Activated CD4-positive, alpha-beta T cell treated with anti-CD3 and anti-CD28 coated beads, Interleukin-2, amount 50 U/mL, for 4 hours (primary cell): ENCODE measurements at places on chromosomes 3 and 15.
A peak's percentile ranks its signal among the peaks of the same experiment; 100 is the strongest.

DNA sequence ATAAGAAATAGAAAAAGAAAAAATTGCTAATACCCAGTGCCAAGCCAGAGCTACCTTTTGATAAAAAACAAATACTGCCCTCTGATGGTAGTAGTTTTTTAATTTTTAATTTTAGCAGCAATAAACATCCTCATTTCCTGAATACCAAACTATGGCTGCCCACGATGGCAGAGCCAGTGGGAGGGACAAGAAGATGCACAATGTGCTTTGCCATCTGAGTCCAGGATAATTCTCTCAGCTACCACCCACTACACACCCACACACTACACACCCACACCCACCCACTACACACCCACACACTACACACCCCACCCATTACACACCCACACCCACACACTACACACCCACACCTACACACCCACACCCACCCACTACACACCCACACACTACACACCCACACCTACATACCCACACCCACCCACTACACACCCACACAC is 17.8 kb downstream of the CEP19 start:
- peak; percentile 9 for DNase-seq

GRCh38 chr15:25684521-25685431 is 178.4 kb downstream of the ATP10A start:
- no peak for DNase-seq

DNA sequence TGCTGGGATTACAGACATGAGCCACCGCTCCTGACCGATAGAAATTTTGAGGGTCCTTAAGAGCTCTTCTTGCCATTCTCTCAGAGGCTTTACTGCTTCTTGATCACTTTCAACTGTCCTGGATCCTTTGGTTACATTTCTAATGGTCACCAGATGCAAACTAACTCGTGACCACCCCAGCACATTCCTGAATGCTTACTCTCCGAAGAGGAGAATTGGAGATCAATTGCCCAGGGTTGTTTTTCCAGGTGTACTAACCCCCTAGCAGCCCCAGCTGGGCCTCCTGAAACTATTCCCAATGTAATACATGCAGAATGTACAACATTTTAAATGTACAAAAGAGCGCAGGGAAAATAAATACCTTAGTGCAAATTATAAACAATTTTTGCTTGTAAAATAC is 65.1 kb upstream of the TBL1XR1 start:
- no peak for DNase-seq

DNA sequence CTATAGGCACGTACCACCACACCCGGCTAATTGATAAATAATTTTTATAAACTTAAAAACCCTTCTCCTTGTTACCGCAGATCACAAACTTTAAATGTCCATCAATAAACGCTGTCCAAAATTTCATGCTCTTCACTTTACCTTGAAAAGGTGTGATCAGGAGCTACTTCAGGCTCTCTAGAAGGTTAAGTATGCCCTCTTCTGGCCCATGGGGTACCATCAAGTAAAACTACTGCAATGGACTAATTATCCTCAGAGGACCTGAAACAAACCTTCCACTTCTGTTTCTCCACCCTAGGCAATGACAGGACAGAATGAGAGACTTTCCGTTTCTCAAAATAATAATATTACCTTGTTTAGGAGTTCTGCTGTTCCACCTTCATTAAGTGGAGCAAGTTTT is 9.2 kb downstream of the LZTFL1 start:
- no peak for DNase-seq

GRCh38 chr3:158489181-158489580 is 81.8 kb upstream of the MLF1 start:
- DNase-seq, result no peak

DNA sequence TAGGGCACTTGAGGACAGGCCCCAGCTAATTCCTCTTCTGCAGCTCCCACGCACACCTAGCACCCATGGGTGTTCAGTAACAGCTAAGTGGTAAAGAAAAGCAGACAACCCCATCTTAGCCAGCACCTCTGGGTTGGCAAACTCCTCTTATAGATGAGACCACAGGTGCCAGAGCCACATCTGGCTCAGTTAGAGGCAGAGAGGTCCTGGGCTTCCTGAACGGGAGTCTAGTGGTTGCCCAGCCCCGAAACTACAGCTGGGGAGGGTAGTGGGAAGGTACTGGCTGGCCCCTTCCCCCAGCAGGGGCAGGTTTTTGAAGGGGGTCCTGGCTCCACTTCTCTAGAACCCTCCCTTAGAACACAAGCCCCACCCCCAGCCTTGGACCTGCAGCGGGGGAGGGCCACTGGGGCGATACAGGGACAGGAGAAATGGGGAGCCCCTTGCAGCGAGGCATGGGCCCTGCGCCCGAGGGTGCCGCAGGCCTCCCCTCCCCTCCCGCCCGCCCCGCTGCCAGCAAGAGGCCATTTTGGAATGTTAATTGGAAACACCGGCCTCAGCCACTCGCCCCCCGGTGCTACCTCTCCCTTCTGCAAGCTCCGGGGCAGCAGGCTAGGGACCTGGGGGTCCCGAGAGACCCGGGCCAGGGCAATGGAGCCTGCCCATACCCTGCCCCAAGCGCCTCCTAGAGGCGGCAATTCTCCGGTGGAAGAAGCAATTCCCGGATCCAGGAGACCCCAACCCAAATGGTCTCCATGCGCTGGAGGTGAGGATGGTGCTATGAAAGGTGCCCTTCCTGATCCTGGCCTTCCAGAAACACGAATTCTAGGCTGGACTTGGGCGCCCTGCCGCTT is 1.5 kb downstream of the DUSP7 start:
- no peak for DNase-seq

DNA sequence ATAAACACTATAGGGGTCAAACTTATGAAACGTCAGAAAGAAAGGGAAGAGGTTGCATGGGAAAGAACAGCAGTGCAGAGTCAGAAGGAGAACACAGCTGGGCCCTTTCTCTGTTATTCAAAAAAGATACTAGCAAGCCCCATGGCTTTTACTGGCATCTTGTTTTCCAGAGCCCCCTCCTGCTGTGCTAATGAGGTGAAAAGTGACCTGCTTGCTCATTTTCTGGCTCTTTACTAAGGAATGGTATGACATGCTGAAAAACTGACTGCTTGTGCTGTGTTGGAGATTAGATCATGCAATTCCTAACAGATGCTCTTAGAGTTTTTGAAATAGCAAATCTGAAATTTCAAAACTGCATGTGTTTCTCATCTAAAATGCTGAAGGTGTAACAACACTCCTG is 541.6 kb upstream of the ALCAM start:
- no peak for DNase-seq

DNA sequence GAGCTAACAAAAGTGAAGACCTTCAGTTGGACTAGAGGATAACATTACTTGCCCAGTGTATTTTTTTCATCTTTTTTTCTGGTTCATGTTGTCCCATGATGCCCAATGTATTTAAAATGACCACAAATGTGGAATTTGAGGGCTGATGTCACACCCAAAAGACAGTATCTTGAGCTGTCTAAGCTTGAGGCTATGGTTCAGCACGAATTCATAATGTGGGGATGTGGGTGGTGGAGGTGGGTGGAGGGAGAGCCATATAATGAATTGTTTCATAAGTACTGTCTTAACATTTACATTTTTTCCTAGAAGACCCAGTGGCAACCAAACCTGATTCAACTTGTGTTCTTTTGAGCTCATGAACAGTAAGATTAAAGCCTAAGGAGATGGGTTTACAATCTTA is 37.5 kb downstream of the CHAC1 start:
- DNase-seq, result no peak

DNA sequence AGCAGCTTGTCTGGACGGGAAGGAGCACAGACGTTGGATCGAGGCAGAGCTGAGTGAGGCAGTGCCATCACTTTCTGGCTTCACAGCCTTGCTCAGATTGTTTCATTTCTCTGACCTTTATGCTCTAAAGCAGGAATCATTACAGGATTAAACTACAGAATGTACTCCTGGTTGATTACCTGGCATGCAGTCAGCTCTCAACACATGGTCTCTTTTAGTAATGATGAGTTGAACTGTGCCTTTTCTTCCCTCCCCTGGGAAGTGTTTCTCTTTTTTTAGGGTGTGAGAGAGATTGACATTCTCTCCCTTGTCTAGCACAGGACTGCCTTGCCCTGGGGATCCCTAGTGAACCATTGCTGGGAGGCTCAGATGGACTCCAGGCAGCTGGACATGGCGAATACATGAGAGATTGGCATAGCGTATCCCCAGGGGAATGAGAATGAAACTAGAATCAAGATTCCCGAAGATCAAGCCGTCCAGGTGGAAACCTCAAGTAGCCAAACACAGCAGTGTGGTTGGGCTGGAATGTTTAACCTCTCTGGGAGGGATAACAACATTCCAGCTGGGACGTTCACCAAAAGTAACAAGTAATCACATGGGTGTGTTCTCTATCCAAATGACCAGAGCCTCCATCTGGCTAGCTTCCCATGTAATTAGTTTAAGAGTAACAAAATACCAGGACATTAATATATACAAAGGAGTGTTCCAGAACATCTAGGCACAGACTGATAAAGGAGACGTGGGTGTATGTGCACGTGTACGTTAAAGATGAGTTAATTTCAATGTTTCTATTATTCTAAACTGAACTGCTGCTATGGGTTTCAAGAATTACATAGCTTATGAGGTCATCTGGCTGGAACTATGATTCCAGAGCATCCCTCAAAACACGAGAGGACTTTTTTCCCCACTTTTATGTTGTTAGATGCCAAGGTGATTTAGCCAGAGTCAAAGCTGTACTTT is 118.6 kb upstream of the NR2E3 start:
- no peak for DNase-seq

GRCh38 chr15:55703873-55704301 is 39.1 kb downstream of the PRTG start:
- no peak for DNase-seq

GRCh38 chr3:143502081-143502480 is 346.2 kb downstream of the SLC9A9 start:
- DNase-seq, result no peak

GRCh38 chr15:35646790-35647189 is 100.8 kb upstream of the DPH6 start:
- no peak for DNase-seq

GRCh38 chr15:42911058-42911592 is 9.5 kb downstream of the TTBK2 start:
- DNase-seq, result no peak

DNA sequence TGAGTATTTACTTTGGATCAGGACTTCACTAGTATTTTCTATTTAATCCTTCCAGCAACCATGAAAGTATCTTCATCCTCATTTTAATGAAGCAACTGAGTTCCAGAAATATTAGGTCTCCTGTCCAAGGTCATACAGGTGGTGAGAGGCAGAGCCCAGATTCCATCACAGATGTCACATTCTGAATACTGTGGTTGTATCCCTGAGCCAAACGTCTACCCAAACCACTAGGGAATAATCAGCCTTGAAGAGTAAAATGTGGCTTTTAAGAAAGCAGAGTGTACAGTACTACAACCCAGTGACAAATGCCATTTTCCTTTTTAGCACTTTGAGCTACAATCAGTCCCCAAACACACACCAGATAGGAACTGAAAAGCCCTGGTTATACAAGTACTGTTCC is 93.3 kb upstream of the TRIM42 start:
- DNase-seq, result no peak

- DNase-seq, result no peak
Measured at GRCh38 chr3:41053220-41053619, 146.1 kb upstream of the CTNNB1 start.

DNA sequence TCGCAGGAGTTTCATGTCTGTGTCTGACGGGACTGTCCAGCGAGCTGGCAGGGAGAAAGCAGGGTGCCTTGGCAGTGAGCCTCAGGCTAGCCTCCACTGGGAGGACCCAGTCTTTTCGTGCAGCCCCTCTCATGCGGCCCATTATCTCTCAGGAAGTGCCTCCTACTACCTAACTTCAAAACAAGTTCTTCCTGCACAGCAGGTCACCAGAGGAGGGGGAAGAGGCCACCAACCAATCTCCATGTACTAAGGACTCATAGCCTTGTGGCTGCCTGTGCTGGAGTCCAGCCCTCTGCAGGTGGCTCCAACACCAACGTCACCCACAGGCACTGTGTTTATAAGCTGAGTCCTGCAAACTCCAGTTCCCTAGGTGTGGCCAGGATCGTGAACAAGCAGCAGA is 4.8 kb downstream of the VIPR1 start:
- no peak for DNase-seq

DNA sequence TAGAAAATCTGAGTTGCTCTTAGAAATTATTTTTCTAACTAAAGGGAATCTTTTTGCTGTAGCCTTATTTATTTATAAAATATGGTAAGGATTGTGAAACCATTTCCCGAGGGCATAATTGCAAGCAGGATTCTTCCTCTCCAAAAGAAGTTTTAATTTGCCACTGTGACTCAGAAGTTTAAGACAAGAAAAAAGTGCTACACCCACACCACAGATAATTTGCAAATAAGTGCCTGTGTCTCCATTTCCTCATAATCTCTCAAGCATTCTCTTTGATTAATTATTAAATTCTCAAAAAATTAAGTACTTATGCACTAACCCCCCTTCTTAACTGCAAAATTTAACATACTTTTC is 43.6 kb downstream of the RASA2 start:
- DNase-seq, result no peak

- no peak for DNase-seq
Measured at GRCh38 chr3:56864090-56864489, 62.3 kb upstream of the ARHGEF3 start.

DNA sequence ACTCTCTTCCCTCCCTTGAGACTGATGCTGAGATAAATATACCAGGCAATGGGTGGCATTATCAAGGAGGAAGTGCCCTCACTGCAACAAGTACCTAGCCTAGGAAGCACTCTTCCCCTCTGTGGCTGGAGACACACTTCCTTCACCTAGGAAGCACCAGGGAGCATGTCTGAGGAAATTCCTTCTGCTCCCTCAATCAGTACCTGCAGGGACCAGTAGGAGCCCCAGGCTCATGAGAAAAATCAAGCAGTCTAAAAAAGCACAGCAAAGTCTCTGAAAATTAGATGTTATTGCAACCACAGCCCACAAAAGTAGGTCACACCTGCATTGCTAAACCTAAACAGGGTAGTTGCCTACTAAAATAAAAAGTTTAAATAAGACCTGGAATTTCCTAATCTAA is 78.2 kb upstream of the TRPM1 start:
- no peak for DNase-seq

DNA sequence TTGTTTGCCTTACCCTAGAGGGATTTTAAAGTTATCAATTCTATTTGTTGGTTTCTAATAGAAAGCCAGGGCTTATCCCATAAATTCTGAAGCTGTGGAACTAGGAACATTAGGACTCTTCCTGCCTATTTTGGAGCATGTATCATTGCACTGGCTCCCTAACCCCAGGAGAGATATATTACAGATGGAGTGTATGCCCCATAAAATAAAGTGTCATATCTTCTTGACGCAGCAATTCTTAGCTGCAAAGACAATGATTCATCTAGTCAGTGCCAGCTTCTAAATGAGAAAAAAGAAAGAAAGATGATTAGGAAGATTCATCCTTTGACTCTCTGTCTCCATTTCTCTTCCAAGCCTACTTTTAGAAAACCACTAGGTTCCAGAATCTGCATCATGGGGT is 74.8 kb upstream of the MAGI1 start:
- DNase-seq, result no peak

GRCh38 chr3:134955874-134956273 is 160.8 kb downstream of the EPHB1 start:
- no peak for DNase-seq
